ENCODE measurements at places on chromosomes 2 and 18.

GRCh38 chr2:215466097-215466909, 30.4 kb upstream of the FN1 start:
- peak; percentile 68 for DNase-seq

DNA sequence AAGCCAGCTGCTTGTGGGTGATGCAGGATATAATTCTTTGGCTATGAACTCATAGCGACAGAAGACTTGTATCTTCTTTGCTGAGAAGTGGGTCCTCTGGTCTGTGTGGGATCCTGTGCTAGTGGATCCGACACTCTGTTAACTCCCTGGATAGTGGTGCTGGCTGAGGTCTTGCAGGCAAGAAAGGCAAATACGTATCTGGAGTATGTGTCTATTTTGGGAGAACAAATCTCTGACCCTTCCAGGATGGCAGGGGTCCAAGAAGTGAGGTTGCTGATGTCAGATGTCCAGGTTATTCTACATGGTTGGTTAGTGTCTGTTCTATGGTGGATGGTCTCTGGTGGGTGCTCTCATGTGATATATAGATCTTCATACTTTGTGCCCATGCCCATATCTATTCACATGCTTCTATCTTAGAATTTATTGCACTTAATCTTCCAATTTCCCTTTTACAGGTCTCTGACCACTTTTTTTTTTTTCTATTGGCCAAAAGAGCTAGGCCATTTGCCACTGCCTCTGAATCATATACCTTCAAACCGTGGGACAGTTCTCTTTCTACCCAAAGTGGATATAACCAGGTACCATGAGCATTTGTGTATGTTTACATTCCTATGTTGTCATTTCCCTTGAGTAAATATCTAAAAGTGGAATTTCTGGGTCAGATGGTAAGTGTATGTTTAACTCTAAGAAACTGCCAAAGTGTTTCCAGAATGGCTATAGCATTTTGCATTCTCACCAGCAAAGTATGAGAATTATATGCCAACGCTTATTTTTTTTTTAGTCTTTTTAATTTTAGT, 45.1 kb upstream of the RBMS1 start:
- no peak for DNase-seq

DNA sequence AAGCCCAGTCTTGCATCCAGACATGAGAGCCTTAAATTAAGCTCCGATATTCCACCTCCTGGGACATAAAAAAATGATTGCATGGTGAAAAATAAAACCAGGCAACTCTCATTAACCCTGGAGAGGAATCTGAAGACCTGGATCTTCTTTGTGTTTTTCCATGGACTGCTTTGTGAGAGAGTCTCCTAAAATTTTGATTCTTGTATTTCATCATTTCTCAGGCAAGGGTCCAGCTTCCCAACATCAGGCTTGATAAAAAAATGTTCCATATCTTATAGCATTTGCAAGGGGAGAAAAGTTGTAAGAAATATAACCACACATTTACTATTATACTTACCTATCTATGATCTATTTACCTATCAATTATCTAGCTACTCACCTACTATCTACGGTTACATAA, 327.5 kb upstream of the SPHKAP start:
- DNase-seq = no peak

DNA sequence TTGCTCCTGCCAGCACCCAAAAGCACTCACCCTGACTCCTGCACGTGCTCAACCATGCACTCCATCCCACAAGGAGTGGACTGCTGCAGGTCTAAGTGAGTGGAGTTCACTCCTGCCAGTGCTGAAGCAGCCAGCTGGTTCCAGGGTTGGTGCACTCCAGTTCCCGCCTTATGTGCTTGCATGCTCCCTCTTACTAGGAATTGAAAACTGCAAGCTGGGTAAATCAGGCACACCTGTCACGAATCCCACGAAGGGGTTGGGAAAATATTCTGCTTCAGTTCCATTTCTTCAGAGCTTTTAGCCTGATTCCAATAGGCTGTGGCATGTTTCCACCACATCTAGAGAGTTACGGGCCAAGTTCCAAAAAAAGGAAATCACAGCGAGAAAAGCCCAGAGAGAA, 1365.5 kb upstream of the CHAC2 start:
- no peak for DNase-seq

- DNase-seq = peak; percentile 79
Measured at GRCh38 chr18:76412818-76413565, 82.0 kb downstream of the ZNF516 start.

DNA sequence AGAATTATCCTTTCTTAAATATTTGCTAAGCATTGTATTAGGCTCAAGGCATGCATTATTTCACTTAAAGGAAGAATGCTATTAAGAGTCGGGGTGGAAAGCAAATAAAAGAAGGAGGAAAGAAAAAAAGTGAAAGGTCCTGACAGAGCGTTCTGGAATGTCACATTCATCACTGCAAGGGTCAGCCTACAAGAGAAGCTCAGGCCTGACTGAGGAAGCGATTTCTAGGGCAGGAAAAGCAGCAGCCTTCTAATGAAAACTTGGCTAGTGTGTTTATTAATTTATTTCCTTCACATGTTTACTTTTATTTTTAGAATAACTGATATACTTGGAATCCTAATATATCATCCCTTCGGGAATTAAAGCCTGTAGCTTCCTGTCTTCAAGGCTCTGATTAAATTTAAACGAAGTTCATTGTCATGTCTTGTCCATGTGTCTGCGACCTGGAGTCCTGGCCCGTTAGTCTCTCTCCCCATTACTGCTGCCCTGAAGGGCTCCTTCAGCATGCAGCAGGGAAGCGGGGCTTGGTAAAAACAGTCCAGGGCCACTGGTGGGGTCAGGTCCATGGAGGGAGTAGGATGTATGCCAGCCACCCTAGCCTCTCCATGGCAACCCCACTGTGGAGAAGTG, 119.2 kb upstream of the CCDC68 start:
- DNase-seq = no peak

DNA sequence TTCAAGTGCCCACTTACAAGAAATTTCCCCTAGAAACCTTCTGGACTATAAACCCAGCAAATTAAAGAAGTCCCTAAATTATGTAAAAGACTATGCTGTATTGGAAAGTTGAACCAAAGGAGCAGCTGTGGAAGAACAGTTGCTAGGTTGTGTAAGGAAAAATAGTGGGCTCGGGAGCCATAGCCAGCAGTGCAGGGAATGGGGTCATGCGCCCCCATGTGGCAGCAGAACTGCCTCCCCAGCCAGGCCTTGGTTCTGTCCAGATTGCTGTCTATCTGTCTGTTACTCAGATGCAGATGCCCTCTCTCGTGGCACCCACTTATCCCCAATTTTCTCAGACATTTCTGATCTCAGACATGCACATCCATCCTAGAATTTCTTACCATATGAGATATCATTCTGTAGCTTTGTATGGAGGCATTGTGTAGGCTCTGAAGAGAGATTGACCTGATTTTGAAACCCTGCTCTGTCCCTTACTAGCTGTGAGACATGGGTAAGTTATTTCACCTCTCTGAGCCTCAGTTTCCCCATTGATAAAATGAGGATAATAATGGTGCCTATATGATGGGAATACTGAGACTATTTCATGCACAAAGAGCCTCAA, 258.3 kb downstream of the SS18 start:
- peak; percentile 81 for DNase-seq

GRCh38 chr2:60450488-60450887, 103.0 kb downstream of the BCL11A start:
- no peak for DNase-seq

GRCh38 chr2:143205106-143205764, 76.0 kb downstream of the ARHGAP15 start:
- DNase-seq = peak; percentile 27

GRCh38 chr18:45802814-45803492, 22.5 kb upstream of the SIGLEC15 start:
- peak; percentile 99 for DNase-seq

- no peak for DNase-seq
Measured at GRCh38 chr18:64149916-64150438, 1.1 kb upstream of the LINC00305 start.

- no peak for DNase-seq
Measured at GRCh38 chr2:27587025-27587424, 4.2 kb downstream of the ZNF512 start.

DNA sequence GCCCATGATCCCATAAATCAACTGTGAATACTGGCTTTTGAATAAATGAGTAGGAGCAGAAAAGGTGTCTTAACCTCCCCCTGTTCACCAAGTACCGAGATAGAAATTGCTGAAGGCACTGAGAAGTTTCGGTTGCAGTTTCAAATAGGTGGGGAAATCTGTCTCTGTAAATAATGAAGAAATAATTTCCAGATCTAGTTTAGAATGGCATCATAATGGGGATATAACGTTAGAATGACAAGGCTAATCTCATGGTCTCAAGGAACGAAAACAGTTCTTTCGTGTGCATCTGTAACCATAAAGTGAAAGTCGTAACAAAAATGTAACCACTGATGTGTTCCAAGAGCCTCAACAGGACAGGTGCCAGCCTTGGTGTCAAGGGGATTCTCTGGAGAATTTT, 49.9 kb upstream of the TMEM18 start:
- no peak for DNase-seq

- peak; percentile 75 for DNase-seq
Measured at GRCh38 chr2:97011977-97012569, 25.7 kb upstream of the FAM178B start.

DNA sequence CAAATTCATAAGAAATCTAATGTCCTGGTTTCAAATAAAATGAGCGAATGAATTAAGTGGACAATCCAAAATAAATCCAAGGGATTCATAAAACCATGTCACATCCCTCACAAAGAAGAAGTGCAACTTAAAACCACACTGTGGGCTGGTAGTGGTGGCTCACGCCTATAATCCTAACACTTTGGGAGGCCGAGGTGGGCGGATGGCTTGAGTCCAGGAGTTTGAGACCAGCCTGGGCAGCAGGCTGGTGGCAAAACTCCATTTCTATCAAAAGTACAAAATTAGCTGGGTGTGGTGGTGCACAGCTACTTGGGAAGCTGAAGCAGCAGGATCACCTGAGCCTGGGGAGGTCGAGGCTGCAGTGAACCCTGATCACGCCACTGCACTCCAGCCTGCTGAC, 25.4 kb downstream of the FAM98A start:
- no peak for DNase-seq

GRCh38 chr2:12602661-12603060, 114.1 kb upstream of the TRIB2 start:
- DNase-seq = peak; percentile 54

DNA sequence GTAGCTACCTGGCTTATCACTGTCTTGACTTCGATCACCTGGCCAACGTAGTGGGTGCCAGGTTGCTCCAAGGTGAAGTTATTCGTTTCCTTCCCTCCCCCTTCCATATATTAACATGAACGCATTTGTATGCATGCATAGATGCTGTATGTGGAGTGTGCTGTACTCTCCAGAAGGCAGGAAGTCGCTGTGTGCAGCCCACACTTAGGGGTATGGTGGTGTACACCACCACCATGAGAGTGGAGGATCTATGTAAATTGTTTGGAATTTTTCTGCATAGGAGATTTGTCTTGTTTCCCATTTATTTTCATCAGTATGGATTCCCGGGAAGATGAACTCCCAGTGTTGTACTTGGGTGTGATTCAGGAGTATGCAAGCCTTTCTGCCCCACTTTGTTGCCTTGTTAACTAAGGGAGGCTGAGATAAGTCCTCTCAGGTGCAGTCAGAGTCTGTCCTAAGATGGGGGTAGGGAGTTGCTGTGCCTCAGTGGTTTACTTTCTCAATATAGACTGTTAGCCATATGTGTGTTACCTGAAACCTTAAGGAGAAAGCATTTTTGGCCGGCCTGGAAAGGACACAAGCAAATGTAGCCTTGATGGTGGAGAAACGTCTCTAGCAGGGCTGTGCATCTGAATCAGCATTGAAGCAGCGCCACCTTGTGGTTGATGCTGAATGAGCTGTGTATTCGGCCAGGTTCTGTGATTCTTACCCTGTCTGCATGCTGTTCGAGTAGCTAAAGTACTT, 149.8 kb downstream of the TANC1 start:
- peak; percentile 84 for DNase-seq

- DNase-seq = no peak
Measured at GRCh38 chr18:13183359-13183758, 35.2 kb upstream of the LDLRAD4 start.

GRCh38 chr2:234950730-234951663, 820 bp upstream of the SH3BP4 start:
- peak; percentile 82 for DNase-seq

DNA sequence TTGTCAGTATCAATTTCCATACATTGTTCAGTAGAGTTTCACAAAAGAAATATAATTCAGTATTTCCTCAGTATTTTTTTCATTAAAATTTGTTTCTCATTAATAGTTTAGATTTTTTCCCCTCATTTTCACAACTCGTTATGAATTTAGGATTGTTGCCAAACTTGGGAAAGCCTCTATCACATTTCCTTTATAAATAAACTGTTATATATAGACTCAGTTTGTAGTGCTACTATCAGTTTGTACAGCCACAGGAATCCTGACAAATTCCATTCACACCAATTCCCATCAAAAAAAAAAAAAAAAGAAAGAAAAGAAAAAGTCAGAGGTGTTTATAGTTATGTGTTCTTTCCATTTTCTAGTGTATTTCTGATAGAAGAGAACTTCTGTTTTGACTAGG, 123.3 kb upstream of the DCC start:
- DNase-seq = no peak

- no peak for DNase-seq
Measured at GRCh38 chr2:119434664-119435063, 3.0 kb downstream of the TMEM37 start.

DNA sequence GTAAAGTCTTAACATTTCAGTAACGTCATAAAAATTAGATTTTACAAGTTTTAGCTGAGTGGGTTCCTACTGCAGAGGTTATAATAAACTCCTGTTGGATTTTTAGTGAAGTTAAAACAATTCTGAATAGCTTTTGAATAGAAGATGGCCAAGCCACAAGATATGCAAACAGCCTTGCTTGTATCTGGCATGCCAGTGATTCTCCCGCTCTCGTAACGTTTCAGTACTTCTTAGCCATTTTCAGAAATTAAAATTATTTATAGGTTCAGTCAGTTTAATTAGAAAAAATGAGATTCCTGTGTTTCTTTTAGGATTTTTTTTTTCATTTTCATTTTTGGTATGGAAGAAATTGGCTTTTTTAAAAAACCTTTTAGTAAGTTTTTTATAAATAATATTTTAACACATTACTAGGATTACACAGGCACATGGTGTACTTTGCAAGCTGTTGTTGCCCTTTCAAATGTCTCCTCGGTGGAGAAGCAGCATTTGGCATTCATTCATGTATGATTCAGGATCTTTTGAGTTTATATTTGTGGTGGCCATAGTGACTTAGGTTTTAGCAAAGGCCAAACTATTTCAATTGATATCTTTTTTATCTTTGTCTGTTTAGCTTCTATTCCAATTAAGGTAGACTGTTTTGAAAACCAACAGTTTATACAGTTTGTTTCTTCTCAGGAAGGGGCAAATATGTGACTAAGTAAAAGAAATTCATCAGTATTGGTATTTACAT, 30.6 kb upstream of the RND3 start:
- peak; percentile 88 for DNase-seq

GRCh38 chr2:37713258-37713700, 41.8 kb upstream of the CDC42EP3 start:
- DNase-seq = peak; percentile 94

DNA sequence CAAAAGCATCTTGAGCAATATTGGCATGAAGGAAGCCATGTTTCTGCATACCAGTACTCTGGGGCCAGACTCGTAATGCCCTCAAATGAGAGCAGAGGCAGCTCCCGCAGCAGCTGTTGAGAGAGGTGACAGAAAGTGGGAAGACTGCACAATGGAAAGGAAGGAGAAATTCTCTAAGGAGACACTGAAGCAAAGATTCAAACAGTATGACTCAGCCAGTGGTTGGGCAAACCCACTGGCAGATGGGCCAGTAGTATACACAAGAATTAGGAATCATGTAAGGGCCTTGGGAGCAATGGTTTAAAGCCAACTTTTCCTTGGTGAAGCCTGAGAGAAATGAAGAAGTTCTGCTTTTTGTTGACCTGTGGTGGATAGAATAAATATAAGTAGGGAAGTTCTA, 2092.7 kb upstream of the PIK3C3 start:
- peak; percentile 38 for DNase-seq
